Stimulated activated CD8-positive, alpha-beta memory T cell treated with anti-CD3 and anti-CD28 coated beads, Interleukin-4, amount 100 ng/mL, for 1 hour (primary cell): ENCODE measurements at places on chromosomes 11 and 22.

- no peak for DNase-seq
These were observed 91.3 kb downstream of the LRRC32 start for GRCh38 chr11:76579056-76579751.

DNA sequence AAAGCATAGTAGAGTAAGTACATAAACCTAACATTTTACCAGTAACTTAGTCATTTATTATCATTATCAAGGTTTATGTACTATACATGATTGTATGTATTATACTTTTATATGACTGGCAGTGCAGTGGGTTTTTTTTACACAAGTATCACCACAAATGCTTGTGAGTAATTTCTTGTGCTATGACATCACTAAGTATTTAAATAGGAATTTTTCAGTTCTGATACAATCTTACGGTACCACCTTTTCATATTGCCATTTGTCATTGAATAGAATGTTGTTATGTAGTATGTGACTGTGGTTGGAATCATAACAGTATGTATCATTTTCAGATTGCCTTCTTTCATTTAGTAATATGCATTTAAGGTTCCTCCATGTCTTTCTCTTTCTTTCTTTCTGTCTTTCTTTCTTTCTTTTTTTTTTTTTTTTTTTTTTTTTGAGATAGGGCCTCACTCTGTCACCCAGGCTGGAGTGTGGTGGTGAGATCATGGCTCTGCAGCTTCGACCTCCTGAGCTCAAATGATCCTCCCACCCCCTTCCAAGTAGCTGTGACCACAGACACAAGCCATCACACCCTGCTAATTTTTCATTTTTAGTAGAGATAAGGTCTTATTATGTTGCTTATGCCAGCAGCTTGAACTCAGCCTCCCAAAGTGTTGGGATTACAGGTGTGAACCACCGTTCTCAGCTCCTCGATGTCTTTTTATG lies 18.6 kb downstream of the ATM start:
- DNase-seq, result no peak

GRCh38 chr11:76850130-76850529 lies 10.6 kb upstream of the ACER3 start:
- DNase-seq, result no peak

GRCh38 chr11:33530815-33531214 lies 169.8 kb downstream of the C11orf91 start:
- DNase-seq, result no peak

- DNase-seq, result no peak
These were observed 73.3 kb upstream of the AMPD3 start for GRCh38 chr11:10381736-10382135.

DNA sequence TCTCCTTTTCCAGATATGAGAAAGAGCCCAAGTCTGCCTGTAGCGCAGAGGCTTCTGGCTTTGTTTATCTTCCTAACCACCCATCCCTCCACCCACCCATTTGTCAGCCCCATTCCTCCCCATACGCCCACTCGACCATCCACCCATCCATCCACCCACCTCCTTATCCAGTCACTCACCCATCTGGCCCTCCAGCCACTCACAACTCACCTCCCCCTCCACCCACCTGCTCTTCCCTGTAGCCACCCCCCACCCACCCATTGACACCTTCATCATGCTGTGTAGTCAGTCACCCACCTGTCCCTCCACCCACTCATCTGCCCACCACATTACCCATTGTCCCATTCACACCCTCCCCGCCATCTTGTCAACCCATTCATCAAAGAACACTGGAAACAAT lies 5.5 kb downstream of the CST6 start:
- DNase-seq, result no peak

DNA sequence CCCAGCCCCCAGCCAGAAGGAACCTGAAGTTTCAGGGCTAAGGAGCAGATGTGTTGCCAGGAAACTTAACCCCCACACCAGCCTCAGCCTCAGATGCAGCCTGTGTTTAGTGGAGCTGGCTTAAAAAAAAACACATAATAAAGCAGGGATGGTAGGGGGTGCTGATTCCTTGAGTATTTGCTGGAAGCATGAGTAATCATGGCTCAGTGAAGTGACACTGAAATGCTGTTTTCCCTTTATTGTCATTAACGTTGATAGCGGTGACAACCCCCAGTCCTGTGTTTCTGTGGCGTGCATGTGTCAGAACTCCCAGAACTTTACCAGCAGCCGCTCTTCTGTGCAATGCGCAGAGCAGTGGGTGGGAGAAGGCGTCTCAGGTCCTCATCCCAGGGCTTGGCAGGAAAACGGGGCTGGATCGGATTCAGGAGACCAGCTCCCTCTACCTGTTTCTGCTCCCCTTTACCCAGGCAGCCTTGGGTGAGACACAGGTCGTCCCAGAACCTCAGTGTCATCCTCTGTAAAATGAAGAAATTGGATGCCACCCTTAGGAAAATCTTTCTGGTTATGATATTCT lies 1282.1 kb downstream of the TBC1D22A start:
- DNase-seq, result no peak

DNA sequence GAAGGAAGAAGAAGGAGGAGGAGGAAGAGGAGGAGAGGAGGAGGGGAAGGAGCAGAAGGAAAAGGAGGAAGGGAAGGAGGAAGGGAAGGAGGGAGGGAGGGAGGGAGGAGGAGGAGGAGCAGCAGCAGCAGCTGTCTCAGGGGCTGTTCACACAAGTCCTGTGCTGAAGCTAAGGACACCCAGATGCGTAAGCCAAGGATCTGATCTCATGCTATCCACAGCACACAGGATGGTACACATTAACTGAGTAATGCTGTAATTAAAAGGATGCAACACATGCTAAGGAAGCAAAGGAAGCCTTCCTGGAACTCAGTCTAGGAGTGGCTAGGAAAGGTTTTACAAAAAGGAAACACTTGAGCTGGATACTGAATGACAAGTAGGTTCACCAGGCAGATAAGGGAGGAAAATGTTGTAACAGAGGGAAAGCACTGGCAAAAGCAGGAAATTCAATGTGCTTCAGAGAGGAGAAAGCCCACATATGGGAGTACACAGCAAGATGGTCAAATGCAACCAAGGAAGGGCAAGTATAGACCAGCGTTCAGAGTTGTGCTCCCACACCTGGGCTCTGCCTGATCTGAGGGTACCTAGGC lies 32.0 kb downstream of the TRIM66 start:
- no peak for DNase-seq

GRCh38 chr22:37654563-37655251 lies 3.8 kb upstream of the PDXP start:
- DNase-seq, result no peak

DNA sequence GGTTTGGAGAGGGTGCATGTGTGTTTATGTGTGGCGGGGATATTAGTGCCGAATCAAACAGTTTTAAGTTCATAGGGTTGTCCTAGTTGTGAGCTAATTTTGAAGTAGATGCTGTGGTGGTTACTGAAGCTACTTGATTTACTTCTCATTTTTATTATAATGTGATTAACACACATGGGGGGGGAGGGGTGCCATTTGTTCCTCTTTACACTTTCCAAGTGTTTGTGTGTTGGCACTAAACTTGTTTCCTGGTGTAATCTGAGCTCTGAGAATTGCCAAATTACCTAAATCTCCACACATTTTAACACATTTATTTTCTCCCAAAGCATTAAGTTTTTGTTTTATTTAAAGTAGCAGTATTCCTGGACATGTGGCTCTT lies 60.1 kb downstream of the ZNRF3 start:
- DNase-seq, result no peak

DNA sequence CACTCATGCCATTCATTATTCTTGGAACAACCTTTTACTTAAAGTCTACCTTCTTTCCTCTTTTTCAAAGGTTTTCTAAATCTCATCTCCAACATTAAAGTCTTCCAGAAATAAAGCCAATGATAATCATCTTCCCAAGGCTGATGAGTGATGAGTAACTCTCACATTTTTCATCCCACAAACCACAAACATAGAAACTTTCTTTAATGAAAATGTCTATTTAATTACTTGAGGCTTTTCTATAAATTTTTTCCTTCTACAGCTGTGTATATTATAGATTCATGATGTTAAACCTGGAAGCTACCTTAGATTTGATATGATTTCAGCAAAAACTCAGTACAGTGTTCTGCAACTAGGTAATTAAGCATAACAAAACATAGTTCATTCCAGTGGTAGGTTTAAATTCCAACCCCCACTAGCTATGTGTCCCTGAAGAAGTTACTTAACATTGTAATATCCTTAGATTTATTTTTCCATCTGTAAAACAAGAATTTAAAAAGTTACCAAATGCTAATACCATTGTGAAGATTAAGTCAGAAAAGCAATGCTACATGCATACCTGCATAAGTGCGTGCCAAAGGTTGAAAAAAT lies 845.4 kb downstream of the KCNA4 start:
- no peak for DNase-seq

DNA sequence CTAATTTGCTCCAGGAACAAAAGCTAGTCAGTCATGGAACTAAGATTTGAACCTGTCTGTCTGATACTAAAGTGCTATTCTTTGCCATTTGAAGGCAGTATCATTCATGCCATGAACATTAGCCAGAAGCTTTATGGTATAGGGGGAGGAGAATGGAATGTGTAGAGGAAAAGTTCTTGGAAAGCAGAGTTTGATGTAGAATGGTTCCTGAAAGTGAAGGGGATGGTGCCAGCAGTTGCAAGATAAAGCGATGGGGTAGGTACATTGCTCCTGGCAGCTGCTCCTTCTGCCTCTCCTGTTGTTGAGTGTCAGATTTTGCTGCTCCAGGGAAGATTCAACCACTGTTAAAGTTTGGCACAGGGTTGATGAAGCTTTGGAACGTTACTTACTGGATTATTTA lies 53.4 kb downstream of the ARHGAP42 start:
- DNase-seq, result no peak

- no peak for DNase-seq
These were observed 122.7 kb downstream of the DBX1 start for GRCh38 chr11:20037396-20038153.

DNA sequence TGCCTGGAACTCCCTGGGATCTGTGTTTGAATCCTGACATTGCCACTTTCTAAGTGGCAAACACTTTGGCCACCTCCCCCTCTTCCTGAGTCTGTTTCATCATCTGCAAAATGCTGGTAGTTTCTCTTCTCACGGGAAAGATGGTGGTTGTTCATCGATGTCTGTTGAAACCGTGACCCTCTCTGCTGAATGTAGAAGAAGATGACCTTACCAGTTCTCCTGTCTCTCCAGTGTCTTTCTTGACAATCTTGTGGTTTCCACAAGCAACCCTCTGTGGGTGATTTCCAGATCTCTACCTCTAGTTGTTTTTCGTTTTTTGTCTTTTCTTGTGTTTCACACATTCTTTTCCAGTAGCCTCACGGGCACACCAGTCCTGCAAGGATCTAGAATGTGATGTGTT lies 27.5 kb downstream of the ZBTB16 start:
- no peak for DNase-seq

GRCh38 chr11:72078477-72078876 lies 1.9 kb downstream of the NUMA1 start:
- DNase-seq, result no peak

DNA sequence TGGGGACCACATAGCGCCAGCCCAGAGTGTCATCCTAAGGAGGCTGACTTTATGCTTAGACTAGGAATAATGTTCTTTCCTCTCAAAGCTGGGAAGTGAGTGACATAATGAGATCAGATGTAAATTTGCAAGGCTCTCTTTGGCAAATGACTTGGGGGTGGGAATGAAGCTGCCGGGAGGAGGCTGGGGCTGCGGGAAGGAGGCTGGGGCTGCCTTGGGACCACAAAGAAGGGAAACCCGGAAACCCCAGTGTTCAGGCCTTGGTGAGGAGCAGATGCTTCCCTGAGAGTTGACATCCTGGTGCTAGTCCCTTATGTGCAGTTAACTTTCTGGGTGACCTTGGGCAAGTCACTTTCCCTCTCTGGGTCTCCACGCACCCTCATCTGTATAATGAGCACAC lies 182.0 kb downstream of the CHST1 start:
- no peak for DNase-seq

DNA sequence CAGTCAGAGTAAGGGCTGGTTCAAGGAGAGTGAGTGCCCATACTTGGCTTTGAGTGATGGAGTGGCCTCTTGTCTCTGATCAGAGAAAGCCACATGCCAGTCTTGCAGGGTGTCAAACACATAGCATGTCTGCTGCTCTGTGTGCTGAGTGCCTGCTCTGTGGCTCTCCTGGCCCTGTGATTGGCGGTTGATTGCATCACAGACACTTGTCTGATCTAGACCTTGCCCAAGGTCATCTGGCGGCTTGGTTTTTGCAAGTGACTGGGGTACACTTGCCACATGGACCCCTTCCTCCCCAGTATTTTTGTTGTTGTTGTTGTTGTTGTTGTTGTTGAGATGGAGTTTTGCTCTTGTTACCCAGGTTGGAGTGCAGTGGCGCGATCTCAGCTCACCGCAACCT lies 10.3 kb downstream of the OSBP2 start:
- no peak for DNase-seq

DNA sequence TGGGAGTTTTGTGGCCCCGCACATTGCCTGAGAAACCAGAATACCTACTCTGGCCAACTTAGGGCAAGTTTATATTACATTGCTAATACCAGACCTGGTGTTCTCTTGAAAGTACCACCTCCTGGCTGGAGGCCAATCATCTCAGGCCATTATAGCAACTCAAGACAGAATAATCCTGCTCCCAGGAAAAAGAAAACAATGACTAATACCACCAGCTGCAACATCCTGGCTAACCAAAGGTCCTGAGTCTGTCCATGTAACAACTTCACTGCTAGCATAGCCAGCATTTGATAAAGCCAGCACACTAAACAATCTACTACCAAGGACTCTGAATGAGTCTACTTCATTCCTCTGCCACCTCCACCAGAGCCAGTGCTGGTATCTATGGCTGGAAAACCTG lies 1298.7 kb upstream of the CNTN5 start:
- DNase-seq, result no peak
